ENCODE measurements at places on chromosomes 6 and 20.

- DNase-seq, result no peak
These were observed 593.3 kb upstream of the HS3ST5 start for GRCh38 chr6:114936080-114936479.

DNA sequence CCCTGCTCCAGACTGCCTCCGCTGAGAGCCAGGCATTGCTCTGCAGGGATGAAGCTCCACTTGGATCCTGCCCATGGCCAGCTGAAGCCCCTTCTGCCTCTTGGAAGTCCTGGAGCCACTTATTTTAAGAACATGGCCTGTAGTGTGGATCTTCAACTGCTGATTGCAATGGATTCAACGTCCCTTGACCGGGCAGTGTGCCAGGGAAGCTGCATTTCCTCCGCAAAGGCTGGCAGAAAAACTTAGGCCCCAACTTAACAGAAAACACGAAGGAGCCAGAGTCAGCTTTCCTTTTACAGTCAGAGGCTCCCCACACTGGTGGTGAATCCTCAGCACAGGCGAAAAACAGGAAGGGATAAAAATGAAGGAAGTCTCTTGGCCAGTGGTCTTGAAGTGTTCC, 26.3 kb upstream of the FOXQ1 start:
- no peak for DNase-seq

- DNase-seq, result no peak
These were observed 189.9 kb upstream of the PRDM1 start for GRCh38 chr6:105896052-105896820.

GRCh38 chr6:132511831-132512220, 1.1 kb downstream of the STX7 start:
- DNase-seq, result no peak

DNA sequence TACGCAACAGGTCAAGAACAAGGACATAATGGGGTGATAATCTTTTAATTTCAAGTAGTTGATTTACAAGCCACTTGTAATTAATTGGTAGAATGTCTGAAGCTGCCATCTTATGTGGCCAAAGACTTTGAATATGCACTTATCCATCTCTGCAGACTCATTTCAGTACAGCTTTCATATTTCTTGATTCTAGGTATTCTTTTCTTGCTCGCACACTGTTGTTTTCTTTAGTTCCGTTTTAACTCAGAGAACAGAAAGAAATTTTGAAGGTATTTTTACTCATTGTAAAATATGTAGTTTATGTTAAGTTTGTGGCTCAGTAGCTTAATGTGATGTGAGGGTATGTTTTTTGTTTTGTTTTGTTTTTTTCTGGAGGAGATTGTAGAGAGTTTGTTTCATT, 73.9 kb downstream of the UBR2 start:
- DNase-seq, result no peak

- DNase-seq, result no peak
These were observed 53.5 kb upstream of the MLN start for GRCh38 chr6:33857093-33857931.

DNA sequence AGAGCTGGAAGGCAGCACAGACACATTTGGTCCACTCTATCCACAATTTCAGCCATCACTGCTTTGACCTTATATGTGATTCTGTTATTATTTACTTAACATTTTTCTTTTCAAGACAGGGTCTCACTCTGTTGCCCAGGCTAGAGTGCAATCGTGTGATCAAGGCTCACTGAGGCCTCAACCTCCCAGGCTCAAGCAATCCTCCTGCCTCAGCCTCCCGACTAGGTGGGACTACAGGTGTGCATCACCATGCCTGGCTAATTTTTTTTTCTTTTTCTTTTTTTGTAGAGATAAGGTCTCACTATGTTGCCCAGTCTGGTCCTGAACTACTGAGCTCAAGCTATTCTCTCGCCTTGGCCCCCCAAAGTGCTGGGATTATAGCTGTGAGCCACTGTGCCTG, 40.3 kb downstream of the BCL2L1 start:
- DNase-seq, result peak; percentile 13

- DNase-seq, result peak; percentile 80
These were observed 219.9 kb upstream of the ECI2 start for GRCh38 chr6:4355241-4355640.

DNA sequence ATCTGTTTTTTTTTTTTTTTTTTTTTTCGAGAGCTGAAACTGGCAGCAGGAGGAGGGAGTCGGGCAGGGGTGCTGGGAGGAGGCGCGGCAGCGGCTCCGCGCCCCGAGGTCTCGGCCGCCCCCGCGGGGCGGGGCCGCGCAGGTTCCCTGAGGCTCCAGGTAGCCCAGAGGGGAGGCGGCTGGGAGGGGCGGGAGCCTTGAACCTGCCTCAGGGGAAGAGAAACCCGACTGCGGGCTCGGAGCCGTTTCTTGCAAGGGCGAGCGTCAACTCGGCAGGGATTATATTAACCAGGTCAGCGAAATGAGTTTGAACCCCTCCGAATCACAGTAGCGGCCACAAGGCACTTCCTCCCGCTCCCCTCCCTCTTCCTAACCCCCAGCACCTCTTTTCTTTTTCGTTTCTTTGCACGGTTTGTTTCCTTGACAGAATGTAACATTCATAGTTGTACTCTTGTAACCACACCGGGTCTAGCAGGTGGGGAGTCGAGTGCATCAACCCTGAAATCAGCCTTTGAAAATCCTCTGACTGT, 2.0 kb downstream of the MYB start:
- DNase-seq, result no peak

GRCh38 chr20:12243327-12243726, 325.6 kb downstream of the BTBD3 start:
- no peak for DNase-seq

GRCh38 chr20:651713-652614, 1.0 kb downstream of the SRXN1 start:
- no peak for DNase-seq

DNA sequence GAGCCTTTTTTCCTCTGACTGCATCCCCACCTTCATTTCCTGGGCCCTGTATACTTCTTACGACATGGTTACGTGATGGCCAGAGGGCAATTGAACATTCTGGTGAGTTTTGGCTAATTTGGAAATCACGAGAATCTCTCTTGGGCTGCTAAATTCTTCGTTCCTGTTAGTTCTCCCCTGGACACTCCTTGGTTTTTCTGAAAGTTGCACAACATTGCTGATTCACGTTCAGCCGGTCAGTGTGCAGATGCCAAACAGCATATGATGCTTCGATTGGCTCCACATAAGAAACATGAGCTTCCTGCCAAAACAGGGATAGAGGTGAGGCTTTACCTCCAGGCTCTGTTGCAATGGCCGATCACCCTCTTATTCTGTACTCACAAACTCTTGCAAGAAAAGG, 119.4 kb upstream of the LY86 start:
- no peak for DNase-seq

DNA sequence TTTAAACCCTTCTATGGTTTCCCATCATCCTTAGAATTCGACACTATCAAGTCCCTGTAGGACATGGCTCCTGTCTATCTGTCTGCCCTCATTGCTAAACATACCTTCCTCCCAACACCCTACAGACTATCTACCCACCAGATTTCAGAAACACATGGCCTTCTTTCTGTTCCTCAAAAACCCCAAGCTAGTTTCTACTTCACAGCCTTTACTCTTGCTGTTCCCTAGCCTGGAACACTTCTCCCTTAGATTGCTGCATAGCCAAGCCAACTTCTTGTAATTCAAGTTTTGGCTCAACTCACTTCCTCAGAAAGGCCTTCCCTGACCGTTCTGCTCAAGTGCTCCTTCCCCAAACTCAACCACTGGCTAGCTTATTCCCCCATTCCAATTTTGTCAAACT, 156.2 kb downstream of the BTBD9 start:
- DNase-seq, result no peak
